Activated naive CD8-positive, alpha-beta T cell treated with anti-CD3 and anti-CD28 coated beads, Interleukin-2, amount 50 U/mL, for 24 hours (primary cell): ENCODE measurements at places on chromosomes 7 and 10.

DNA sequence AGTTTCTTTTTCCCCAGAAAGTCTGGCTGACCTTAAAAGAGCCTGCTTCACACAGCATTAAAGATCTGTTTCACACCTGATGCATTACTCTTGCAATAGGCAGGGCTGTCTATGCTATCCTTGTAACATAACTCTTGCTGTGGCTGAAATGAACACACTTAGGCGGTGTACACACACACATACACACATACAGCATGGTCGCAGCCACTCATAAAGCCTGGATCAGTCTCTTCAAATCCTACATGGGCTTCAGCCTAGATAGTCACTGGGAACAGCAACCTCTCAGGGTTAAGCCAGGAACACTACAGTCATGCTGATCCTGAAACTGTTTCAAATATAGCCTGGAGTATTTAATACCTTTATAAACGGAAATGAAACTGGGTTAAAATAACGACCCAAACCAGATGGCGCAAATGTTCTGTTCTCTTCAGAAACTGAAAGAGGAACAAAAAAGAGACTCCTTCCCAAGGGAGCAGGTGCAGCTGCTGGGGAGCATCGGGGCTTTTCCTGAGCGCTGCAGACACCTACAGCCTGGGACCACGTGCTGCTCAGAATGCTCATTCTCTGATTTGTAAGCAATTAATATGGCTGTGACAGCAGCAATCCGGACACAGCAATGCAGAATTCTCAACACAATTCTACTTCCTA is 61.0 kb upstream of the SFMBT2 start:
- H3K4me1 ChIP-seq = peaks cover 41% of the 10 kb centered on the region
- H3K27me3 ChIP-seq = no peaks in the 10 kb centered on the region
- H3K4me3 ChIP-seq = peak overlapping the region; percentile 71
- no peaks in the 10 kb centered on the region for H3K36me3 ChIP-seq

DNA sequence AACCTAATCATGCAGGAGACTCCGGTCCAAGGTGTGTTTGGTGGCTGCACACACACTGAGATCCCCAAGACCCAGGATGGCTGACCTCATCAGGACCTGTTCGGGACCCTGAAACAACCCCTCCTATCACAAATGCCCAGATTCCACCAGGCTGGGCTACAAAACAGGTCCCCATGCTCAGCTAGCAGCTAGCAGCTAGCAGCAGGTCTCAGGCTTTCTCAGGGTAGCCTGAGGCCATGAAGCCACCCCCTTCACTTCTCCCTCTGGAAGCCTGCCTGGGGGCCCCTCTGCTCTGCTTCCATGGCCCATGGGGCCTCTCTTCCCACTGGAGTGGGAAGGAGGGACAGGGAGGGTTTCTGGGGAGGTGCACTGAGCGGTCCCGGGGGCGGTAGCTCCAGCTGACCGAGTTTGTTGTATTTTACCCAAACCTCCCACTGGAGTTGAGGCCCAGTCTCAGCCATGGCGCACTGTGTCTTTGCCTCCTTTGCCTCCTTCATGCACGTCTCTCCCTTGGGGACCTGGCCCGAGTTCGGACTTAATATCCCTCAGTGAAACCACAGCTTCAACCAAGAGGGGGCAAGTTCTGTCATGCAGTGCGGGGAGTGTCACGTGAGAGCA is 95.1 kb upstream of the GPR26 start:
- H3K27me3 ChIP-seq = peaks cover 46% of the 10 kb centered on the region
- no peaks in the 10 kb centered on the region for H3K36me3 ChIP-seq
- no peak overlapping the region for H3K4me3 ChIP-seq
- H3K27ac ChIP-seq = no peak overlapping the region
- no peak for DNase-seq
- H3K4me1 ChIP-seq = no peaks in the 10 kb centered on the region

GRCh38 chr7:157568770-157569584 is 232.2 kb downstream of the DNAJB6 start:
- DNase-seq = peak; percentile 57
- H3K27me3 ChIP-seq = peaks cover 2% of the 10 kb centered on the region
- H3K4me1 ChIP-seq = peaks cover 46% of the 10 kb centered on the region
- H3K4me3 ChIP-seq = peak overlapping the region; percentile 88
- H3K36me3 ChIP-seq = no peaks in the 10 kb centered on the region

DNA sequence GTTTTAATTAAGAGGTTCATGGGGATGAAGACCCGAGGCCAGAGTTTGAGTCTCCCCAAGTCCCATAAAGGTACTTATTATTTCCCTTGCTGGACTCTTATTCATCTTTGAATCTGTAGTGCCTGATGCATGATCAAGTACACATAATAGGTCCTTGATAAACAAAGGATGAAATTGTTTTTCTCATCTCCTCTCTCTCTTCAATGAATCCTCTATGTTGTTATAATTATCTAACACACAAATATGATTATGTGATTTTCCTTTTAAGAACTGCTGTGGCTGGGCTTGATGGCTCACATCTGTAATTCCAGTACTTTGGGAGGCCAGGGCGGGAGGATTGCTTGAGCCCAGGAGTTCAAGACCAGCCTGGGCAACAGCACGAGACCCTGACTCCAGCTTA is 117.7 kb downstream of the BAMBI start:
- H3K4me3 ChIP-seq = no peak overlapping the region
- H3K27ac ChIP-seq = no peak overlapping the region
- no peaks in the 10 kb centered on the region for H3K4me1 ChIP-seq
- H3K36me3 ChIP-seq = no peaks in the 10 kb centered on the region

DNA sequence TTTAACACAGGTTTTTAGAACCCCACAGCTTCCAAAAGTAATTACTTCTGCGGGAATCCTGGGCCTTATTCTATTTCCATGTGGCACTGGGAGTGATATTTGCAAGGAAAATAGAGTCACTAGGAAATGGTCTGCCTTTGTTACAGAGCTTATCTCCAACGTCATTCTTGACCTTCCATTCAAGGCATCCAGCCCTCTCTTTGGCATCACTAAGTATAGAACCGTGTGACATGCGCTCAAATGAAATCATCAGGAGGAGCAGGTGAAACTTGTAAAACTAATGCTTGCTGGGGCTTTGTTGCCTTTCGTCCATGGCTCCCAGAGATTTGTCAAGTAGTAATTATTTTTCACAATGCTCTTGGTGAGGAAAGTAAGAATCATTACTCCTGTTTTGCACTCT is 73.4 kb downstream of the PAPSS2 start:
- H3K36me3 ChIP-seq = no peaks in the 10 kb centered on the region
- DNase-seq = no peak
- H3K4me1 ChIP-seq = no peaks in the 10 kb centered on the region

- DNase-seq = no peak
Observed at GRCh38 chr7:98467570-98468312, 66.9 kb upstream of the BAIAP2L1 start.

DNA sequence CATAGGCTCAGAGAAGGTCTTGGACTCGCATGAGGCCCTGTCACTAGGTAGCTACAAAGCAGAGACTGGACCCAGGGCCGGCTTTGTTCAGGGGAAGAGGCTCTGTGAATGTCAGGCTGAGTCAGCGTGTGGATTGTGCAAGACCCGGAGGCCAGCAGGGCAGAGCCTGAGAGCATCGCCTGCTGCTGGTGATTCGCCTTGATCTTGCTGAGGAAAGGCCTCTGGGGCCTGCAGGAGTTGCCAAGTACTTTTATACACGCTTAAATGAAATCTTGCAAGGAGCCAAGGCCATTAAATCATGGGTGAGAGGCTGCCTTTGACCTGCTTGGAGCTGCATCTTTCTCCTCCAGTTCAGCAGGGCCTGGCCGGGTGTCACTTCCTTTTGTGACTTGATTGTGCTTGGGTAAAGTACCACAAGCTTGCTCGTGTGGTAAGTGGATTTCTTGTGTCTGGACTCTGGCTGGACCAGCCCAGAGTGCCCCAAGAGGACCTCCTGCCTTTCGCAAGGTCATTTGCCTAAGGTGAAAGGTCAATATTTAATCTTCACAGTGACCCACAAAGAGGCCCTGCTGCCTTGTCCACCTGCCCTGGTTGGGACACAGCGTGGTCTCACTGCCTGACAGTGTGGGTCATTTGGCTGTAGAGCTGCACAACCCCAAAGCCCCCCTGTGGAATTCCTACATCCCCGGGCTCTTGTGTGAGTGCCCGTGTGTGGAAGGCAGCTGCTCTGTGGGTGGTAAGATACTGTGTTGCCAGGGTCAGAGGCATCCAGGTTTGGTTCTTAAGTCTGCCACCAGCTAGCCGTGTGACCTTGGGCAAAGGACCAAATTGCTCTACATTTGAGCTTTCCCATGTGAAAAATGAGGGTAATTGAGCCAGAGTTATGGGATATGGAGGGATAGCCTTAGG is 38.6 kb upstream of the SH2D4B start:
- H3K4me3 ChIP-seq = peak overlapping the region; percentile 54
- H3K4me1 ChIP-seq = peaks cover 100% of the 10 kb centered on the region
- DNase-seq = peak; percentile 80

GRCh38 chr10:113788604-113789083 is 37.2 kb downstream of the PLEKHS1 start:
- H3K27me3 ChIP-seq = peaks cover 4% of the 10 kb centered on the region
- H3K4me3 ChIP-seq = no peak overlapping the region
- H3K4me1 ChIP-seq = no peaks in the 10 kb centered on the region
- no peak for DNase-seq
- no peak overlapping the region for H3K27ac ChIP-seq

GRCh38 chr10:5608608-5609220 is 57.7 kb downstream of the ASB13 start:
- H3K36me3 ChIP-seq = no peaks in the 10 kb centered on the region
- peaks cover 15% of the 10 kb centered on the region for H3K27me3 ChIP-seq
- no peak for DNase-seq
- peaks cover 2% of the 10 kb centered on the region for H3K4me1 ChIP-seq

DNA sequence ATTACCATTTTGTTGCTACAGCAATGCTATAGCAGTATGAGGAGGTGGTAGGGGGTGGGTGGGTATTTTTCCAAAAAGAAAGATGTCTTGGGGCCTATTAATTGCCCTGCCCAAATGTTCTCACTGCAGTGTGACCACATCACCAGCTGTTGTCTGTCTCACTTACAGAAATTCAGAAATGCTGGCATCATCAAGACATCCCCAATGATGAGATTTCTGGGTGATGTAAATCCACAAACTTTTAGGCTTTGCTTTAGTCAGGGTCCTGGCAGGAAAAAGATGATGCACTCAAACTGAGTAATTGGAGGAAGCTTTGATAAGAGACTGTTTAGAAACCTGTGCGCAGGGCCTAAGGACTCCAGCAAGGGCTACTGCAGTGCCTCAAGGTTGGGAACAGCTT is 56.2 kb upstream of the OPN4 start:
- H3K27me3 ChIP-seq = no peaks in the 10 kb centered on the region
- DNase-seq = no peak
- H3K4me1 ChIP-seq = no peaks in the 10 kb centered on the region
- H3K27ac ChIP-seq = no peak overlapping the region
- no peak overlapping the region for H3K4me3 ChIP-seq

GRCh38 chr7:121182902-121183301 is 145.9 kb upstream of the WNT16 start:
- H3K27ac ChIP-seq = no peak overlapping the region
- DNase-seq = no peak
- H3K4me3 ChIP-seq = no peak overlapping the region
- peaks cover 2% of the 10 kb centered on the region for H3K27me3 ChIP-seq
- H3K4me1 ChIP-seq = peaks cover 14% of the 10 kb centered on the region

- peak; percentile 20 for DNase-seq
- H3K27ac ChIP-seq = peak overlapping the region; percentile 52
- no peaks in the 10 kb centered on the region for H3K27me3 ChIP-seq
- H3K36me3 ChIP-seq = no peaks in the 10 kb centered on the region
Observed at GRCh38 chr10:43128958-43129706, 9.1 kb upstream of the CSGALNACT2 start.

- DNase-seq = no peak
- peaks cover 7% of the 10 kb centered on the region for H3K27me3 ChIP-seq
- no peaks in the 10 kb centered on the region for H3K36me3 ChIP-seq
- H3K4me1 ChIP-seq = peaks cover 26% of the 10 kb centered on the region
Observed at GRCh38 chr7:41820111-41820671, 117.3 kb upstream of the INHBA start.

DNA sequence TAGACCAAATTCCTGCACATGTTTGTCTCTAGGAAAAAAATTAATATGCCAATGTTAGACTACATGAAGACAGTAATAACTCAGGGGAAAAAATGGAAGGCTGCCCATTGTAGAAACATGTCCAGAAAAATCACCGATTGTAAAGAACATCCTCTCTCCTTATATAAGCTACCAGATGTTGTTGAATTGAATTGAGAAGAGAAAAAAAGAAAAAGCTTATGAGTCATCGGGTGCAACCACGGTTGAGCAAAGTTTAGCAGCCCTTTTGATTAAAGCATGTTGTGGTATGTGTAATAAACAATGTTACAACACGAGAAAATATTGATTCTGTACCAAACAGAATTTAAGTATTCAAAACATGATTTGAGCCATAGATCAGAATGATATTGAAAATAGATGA is 102.3 kb upstream of the ARHGAP21 start:
- no peak for DNase-seq
- H3K27ac ChIP-seq = peak overlapping the region; percentile 43
- peak overlapping the region; percentile 56 for H3K4me3 ChIP-seq
- no peaks in the 10 kb centered on the region for H3K27me3 ChIP-seq

DNA sequence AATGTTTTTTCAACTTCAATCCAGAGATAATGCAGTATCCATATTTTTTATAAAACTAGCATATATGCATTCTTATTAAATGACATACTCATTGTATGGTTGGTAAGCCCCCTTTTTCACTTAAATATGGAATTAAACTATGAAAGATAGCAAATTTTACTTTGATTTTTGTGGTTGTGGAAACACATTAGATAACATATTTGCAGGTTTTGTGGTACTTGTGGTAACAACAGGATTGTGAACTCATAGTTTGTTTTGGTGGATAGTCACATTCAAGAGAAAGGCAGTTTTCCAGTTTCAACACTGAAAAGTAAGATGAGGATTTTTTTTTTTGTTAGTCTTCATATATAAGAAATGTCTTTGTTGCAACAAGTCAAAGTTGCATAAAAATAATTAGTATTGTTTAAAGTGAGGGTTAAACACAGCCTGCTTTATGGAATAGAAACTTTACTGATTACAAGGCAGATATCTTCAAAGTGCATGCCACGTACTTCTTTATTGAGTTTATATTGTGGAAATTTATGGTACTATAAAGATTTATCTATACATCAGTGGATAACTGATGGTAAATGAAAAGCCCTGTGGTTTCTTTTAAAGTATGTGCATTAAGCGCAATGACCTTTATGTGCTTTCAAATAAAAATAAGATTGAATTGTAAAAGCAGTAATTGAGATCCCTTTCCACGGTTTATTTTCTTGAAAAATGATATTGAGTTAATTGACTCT is 39.7 kb upstream of the SEMA3D start:
- DNase-seq = no peak
- H3K27me3 ChIP-seq = no peaks in the 10 kb centered on the region
- no peaks in the 10 kb centered on the region for H3K4me1 ChIP-seq
- H3K36me3 ChIP-seq = no peaks in the 10 kb centered on the region
- H3K4me3 ChIP-seq = no peak overlapping the region

GRCh38 chr10:33332183-33333065 is 2.0 kb downstream of the NRP1 start:
- no peak for DNase-seq
- peak overlapping the region; percentile 76 for H3K4me3 ChIP-seq
- no peak overlapping the region for H3K27ac ChIP-seq
- H3K36me3 ChIP-seq = no peaks in the 10 kb centered on the region
